ENCODE measurements at places on chromosomes 4 and X.

GRCh38 chr4:5572114-5572513 is 136.2 kb downstream of the EVC2 start:
- DNase-seq: no peak

GRCh38 chrX:7343181-7343580 is 195.2 kb upstream of the PUDP start:
- DNase-seq: no peak

DNA sequence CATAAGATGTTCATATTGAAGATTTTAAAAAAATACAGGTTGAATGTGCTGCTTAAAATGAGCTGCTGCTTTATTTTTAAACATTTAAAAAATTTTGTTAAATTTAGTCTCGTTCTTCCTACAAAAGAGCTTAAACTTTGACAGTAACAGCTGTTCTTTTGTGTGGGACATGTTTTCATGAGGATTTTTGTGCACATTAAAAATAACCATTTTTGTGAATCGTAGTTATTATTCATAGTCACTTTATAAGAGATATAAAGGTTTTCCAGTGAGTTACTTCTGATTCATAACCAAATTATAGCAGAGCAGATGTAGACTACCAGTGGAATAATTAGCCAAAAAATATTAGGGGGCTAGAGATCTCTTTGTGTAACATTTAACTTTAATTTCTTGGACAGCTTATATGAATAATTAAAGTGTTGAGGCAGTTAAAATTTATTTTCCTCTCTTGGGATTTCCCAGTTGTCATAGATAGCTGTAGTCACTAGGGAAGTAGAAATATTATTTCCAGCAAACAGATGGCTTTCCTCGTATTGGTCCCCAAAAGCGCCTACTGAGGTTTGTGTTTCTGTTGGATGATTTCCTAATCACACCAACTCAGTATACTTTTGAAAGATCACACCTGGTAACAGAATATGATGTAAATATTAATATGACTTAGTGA is 24.2 kb downstream of the RBPJ start:
- DNase-seq: no peak

DNA sequence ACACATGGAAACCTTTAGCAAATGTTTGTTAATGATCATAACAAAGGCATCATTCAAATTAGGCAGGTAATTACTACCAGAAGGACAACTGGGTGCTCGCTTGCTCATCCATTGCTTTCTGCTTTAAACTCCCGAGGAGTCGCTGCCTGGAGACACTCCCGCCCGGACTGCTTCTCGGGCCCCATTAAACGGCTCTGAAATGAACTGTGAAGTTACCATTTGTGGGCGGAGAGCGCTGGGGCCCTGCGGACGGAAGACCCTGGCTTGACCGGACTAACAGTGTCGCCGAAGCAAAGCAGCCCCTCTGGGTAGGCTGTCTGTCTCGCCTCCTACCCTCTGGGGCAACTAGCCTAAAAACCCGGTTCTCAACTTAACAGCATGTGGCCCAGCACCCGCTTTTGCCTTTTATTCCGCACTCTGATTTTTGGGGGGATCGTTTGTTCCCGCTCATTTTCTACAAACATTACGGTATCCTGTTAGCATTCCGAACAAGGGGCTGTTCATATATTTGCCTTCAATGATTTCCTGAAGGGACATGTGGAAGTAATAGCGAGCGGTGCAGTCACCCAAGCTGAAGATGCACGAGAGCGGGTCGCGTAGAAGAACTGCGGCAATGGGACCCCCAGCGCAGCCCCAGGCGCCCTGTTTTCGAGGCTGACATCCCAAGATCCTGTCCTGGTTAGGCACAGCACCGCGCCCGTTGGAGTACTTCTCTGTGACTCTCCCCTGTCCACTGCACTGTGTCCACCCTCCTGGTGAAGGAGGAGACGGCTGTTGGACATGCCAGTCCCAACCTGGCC is 1.6 kb upstream of the PDGFRA start:
- DNase-seq: no peak

DNA sequence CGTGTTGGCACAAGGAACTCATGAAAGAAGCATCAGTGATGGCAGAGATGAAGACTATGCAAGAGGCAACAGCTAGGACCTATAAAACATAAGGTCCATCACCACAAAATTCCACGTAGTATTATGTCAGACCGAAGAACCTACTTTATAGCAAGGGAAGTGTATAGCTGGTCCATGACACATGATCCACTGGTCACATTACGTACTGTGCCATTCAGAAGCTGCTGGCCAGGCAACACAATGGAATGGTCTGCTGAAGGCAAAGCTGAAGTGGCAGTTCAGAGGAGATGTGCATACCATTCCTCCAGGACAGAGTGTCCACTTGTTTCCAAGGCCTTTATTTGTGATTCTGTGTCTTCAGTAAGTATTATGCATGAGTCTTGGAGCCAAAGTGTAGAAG is 215.5 kb upstream of the UGT8 start:
- no peak for DNase-seq

DNA sequence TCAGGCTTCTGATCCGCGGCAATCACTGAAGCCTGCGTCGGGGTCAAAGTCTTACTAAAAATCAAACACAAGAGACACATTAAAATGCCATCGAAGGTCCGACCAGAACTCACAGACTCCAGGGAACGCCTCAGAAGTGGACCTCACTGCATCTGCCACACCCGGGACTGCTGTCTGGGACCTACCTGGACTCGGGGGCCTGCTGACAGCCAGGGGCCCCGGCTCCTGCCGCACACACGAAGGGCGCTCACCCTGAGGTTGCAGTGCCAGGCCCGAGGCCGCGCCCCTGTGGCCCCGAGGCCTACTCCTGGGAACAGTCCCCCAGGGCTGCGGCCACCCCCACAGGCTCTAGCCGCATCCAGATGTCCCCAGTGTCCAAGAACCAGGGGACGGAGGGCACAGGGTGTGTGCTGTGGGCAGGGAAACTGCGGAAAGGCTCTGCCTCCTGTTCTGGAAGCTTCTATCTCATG is 7.4 kb downstream of the CTBP1 start:
- DNase-seq: no peak

Measured in T-helper 1 cell (primary cell).